Sigmoid colon (tissue), 7 donors: ENCODE measurements at places on chromosomes 11 and 22. TPM values are rescaled to one million over a fixed set of nuclear protein-coding genes. Genes with fewer than 3 reads are reported as not detected.

DNA sequence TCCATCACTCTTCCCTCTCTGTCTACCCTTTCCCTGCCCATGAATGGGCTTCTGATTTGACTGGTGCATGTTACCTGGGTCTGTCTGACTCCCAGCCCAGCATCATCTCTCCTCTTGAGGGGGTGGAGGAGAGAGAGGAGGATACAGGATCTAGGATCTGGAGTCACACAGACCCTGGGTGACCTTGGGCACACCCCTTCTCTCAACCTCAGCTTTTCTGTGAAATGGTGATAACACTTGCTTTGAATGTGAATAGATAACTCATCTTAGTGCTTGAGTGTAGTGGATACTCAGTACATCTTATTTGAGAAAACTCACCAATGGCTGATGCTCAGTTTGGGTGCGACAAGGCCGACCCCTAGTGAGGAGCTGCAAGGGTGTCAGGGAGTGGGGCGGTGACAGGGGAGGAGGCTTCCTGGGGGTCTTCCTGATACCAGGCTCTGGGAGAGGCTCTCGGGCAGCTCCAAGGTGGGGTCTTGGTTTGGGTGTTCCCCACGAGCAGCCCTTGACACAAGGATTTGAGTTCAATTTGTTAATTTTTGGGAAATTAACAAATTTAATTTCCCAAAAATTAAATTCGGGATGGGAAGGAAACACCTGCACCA is 9.0 kb downstream of the INCENP start:
- no peaks in the 10 kb centered on the region for H3K4me1 ChIP-seq
- H3K36me3 ChIP-seq: peaks cover 16% of the 10 kb centered on the region
- no peak for DNase-seq

DNA sequence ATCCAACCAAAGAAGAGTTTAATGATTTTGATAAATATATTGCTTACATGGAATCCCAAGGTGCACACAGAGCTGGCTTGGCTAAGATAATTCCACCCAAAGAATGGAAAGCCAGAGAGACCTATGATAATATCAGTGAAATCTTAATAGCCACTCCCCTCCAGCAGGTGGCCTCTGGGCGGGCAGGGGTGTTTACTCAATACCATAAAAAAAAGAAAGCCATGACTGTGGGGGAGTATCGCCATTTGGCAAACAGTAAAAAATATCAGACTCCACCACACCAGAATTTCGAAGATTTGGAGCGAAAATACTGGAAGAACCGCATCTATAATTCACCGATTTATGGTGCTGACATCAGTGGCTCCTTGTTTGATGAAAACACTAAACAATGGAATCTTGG is 23.9 kb downstream of the KDM4D start:
- H3K36me3 ChIP-seq: no peaks in the 10 kb centered on the region
- no peaks in the 10 kb centered on the region for H3K27me3 ChIP-seq
- no peak overlapping the region for H3K4me3 ChIP-seq
- H3K4me1 ChIP-seq: no peaks in the 10 kb centered on the region

- no peak for DNase-seq
- peaks cover under 1% of the 10 kb centered on the region for H3K4me1 ChIP-seq
- H3K27me3 ChIP-seq: no peaks in the 10 kb centered on the region
- H3K4me3 ChIP-seq: no peak overlapping the region
- no peak overlapping the region for H3K27ac ChIP-seq
Observed at GRCh38 chr11:7982582-7983119, 4.5 kb upstream of the EIF3F start.

GRCh38 chr11:84923489-84923888 is 703.7 kb downstream of the DLG2 start:
- H3K36me3 ChIP-seq: no peaks in the 10 kb centered on the region
- no peaks in the 10 kb centered on the region for H3K27me3 ChIP-seq
- DNase-seq: no peak
- H3K4me3 ChIP-seq: no peak overlapping the region
- H3K4me1 ChIP-seq: peaks cover 15% of the 10 kb centered on the region
- H3K27ac ChIP-seq: no peak overlapping the region

GRCh38 chr11:69050592-69051380 is 2.1 kb downstream of the TPCN2 start:
- peak; percentile 76 for DNase-seq
- peaks cover 56% of the 10 kb centered on the region for H3K4me1 ChIP-seq
- H3K36me3 ChIP-seq: no peaks in the 10 kb centered on the region
- no peaks in the 10 kb centered on the region for H3K27me3 ChIP-seq
- peak overlapping the region; percentile 17 for H3K4me3 ChIP-seq
- peak overlapping the region; percentile 98 for H3K27ac ChIP-seq

GRCh38 chr11:116070520-116070919 is 566.3 kb upstream of the CADM1 start:
- H3K4me3 ChIP-seq: no peak overlapping the region
- no peak overlapping the region for H3K27ac ChIP-seq
- H3K27me3 ChIP-seq: no peaks in the 10 kb centered on the region
- H3K4me1 ChIP-seq: no peaks in the 10 kb centered on the region

DNA sequence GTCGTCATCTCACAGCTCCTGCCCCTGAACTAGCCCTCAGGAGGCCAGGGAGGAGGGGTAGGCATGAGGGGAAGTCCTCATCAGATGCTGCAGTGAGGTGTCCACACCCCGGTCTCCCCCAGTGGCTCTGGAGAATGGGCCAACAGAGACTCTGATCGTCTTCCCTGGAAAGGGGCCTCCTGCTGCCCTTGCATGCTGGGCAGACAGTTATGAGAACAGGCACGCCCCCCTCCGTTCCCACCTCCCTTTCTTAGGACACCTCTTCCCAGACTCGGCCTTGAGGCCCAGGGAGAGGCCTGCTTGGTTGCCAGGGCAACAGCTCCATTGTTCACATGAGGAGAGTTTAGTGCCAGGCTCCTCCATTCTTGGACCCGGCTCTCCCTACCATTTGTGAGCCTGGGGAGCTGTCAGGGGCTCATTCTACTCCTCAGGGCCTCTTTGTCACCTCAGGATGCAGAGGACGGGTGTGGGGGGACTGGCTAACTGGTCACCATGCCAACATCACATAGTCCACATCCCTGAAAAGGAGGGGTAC is 157.7 kb downstream of the TTC17 start:
- no peaks in the 10 kb centered on the region for H3K36me3 ChIP-seq
- no peak for DNase-seq
- no peaks in the 10 kb centered on the region for H3K4me1 ChIP-seq
- H3K27ac ChIP-seq: no peak overlapping the region

DNA sequence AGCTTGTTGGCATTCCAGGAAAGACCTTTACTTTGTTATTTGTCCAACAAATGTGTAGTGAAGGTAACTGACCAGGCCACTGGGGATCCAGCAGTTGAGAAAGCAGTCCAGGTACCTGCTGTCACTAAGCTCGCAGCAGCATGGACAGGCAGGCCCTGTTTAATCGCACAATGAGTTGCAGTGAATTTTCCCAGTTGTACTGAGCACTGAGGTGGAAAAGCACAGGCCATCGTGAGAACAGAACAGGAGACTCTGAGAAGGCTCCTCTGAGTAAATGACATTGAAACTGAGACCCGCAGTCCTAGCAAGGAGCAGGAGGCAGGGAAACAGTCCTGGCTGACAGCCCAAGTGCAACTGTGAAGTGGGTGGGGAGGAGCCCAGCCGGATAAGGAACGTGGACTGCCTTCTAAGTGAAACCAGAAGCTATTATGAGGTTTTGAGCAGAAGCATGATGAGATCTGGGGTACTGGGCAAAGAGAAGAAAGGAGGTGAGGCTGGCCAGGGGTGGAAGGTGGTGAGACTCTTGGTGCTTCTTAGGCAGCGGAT is 39.8 kb upstream of the CDON start:
- H3K27ac ChIP-seq: peak overlapping the region; percentile 71
- no peaks in the 10 kb centered on the region for H3K27me3 ChIP-seq
- no peak overlapping the region for H3K4me3 ChIP-seq
- peaks cover 35% of the 10 kb centered on the region for H3K4me1 ChIP-seq

- H3K36me3 ChIP-seq: no peaks in the 10 kb centered on the region
- peak overlapping the region; percentile 33 for H3K27ac ChIP-seq
- no peak overlapping the region for H3K4me3 ChIP-seq
- DNase-seq: peak; percentile 82
Observed at GRCh38 chr11:77879218-77879617, 58.3 kb downstream of the AAMDC start.

Gene HDHD5
- 34.9 TPM for total RNA-seq

Gene HPX
- not detected for total RNA-seq

Gene ANKK1
- not detected for total RNA-seq
